ENCODE measurements at places on chromosomes 13 and 19. TPM values are rescaled to one million over a fixed set of nuclear protein-coding genes. Genes with fewer than 3 reads are reported as not detected.

FAM83E gene
- total RNA-seq, result 0.65 TPM

GRCh38 chr13:74305876-74306275 lies 171.7 kb upstream of the KLF12 start:
- no peak for DNase-seq

DNA sequence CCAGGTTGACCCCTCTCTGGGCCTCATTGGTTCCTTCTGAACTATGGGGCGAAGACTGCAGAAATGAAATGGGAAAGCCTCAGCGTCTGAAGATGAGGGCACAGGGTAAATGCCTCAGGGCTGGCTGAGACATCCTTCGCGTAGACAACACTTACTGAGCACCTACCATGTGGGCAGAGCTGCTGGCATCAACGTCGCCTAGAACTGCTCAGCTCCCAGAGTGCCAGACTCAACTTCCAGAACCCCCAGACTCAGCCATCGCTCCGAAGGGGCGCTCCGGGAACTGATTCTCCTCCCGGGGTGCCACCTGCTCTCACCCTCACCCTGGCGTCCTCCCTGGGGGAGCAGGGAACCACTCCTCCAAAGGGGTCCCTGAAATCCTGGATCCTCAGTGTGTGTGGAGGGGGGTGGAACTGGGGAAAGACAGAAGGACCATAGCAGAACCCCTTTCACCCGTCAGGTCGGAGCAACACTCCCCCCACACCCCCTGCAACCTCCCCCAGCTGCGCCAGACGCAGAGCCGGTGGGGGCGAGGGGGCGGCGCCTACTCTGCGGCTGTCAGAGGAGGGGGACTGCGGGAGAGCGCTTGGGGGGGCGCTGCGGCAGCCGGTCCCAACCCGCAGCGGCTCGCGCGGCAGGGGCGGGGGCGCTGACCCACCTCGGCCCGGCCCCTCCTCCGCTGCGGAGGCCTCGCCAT lies 8.2 kb upstream of the NFIC start:
- DNase-seq, result no peak

- DNase-seq, result no peak
These were observed 6.2 kb downstream of the OCEL1 start for GRCh38 chr19:17232258-17232657.

DNA sequence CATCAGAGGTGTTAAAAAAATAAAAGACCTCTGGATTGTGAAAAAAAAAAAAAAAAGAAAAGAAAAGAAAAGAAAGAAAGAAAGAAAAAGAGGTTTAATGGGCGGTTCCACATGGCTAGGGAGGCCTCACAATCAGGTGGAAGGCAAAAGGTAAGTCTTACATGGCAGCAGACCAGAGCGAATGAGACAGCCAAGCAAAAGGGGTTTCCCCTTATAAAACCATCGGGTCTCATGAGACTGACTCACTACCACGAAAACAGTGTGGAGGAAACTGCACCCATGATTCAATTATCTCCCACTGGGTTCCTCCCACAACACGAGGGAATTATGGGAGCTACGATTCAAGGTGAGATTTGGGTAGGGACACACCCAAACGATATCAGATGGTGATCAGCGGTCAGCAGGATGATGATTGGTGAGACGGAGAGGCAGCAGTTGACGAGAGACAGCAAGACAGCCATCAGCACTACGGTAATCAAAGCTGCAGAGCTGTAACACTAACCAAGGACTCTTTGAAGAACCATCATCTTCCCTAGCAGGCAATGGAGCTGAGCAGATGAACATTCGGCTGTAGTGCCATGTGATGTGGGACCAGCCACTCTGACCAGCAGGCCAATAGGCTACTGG lies 3.9 kb upstream of the CD209 start:
- DNase-seq, result peak; percentile 19

DNA sequence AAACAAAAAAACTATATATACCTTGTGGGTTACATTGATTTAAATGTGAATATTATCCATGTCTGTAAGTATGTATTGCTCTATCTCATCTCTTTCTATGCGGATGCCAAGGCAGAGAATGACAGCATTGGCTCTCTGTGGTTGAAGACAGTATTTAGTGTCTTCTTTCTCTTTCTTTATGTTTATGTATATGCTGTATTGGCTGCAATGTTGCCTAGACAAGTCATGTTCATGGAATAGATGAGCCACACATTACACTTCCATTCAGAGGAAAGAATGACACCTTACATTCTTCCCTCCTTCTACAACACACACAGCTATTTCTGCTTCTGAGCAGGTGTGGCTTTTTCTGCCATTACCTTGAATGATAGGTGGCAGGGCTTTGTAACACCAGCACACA lies 639.4 kb upstream of the MIR17HG start:
- no peak for DNase-seq

- DNase-seq, result no peak
These were observed 263.9 kb downstream of the MZT1 start for GRCh38 chr13:72463561-72463960.

DNA sequence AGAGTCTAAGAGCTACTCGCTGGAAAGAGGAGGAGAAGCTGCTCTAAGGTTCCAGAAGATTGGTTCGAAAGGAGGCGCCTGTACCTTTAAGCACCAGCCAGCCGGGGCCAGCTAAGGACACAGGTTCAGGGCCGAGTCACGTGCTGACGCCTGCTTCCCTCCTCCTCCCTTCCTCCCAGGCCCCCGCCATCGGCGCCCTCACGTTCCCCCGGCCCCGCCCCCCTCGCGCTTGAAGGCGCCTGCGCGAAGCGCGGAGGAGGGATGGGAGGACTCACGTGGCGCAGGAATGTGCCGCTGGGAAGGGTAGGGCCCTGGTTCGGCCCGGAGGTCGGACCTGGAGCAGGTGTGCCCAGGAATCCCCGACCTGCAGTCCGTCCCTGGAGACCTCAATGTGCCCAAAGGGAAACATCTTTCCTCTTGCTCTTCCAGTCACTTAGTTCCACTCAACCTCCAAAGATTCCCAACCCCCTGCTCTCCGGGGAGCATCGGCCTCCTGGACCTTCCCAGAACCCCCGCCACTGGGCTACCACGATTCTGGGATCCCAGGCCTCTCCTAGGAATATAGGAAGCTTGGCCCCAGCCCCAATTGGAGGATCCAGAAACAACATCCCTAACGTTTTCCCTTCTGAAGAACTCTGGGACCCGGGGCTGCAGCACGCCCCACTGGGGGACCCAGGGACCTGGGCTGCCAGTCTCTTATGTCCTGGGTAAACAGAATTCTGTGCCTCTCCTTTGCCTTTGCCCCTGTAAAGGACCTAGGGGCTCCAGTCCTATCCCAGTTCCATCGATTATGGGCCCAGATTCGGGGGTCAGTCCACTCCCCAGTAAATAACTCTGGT lies 2.5 kb downstream of the DBP start:
- DNase-seq, result peak; percentile 91

KIR2DL3 gene
- total RNA-seq, result not detected

GRCh38 chr13:59730026-59730425 lies 433.7 kb downstream of the DIAPH3 start:
- no peak for DNase-seq

GRCh38 chr13:26435646-26436045 lies 121.8 kb upstream of the WASF3 start:
- DNase-seq, result no peak

- no peak for DNase-seq
These were observed 1.6 kb upstream of the LPAR6 start for GRCh38 chr13:48414501-48414900.

DNA sequence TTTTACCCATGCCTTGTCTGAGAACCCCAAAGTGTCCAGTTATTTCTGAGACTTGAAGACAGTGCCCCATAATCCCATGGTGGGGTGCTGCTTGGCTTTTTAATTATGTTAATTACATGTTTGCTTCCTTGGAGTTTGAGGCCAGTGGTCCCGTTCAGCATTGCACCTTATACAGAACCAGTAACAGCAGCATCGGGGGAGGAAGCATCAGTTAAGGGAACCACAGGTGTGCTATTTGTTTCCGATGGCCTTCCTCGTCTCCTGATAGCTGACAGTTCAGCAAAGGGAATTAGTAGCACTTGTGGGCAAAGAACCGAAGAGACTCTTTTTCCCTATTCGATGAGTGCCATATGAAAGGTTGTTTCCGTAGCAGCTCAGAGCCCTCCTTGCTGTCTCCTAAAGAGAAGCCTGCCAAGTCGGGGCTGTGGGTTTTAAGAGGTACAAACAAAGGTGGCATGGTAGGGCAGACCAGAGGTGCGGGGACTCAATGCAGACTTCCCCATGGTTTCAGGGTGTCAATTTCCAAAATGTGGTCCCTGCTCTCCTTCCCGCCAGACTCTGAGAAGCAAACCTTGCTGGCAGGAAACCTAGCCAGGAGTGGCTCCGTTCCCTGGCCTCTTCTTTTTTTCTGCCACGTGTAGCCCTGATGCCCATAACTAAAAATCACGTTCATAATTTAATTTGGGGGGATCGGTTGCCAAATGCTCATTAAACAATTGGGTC lies 225.2 kb upstream of the TSHZ3 start:
- DNase-seq, result no peak

RGL3 gene
- total RNA-seq, result 1.8 TPM

DNA sequence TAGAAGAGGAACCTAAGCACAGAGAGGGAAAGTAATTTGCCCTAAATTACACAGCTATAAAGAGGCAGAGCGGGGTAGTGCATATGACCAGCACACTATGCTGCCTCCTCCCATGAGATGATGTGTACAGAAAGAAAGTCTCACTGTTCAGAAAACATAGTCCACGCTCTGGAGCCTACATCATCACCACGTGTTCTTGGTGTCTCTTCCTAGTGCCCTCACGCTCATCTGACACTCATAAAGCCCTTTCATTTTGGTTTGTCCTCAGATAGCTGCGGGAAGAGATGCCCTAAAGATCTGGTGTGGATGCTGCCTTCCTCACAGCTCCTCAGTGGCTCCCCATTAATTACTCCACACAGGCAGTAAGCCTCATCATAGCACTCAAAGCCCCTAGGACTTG lies 27.4 kb upstream of the SIAH3 start:
- no peak for DNase-seq

POLR1D gene
- 86.1 TPM for total RNA-seq

TRPM4 gene
- total RNA-seq, result 9.5 TPM

RYR1 gene
- not detected for total RNA-seq

DNA sequence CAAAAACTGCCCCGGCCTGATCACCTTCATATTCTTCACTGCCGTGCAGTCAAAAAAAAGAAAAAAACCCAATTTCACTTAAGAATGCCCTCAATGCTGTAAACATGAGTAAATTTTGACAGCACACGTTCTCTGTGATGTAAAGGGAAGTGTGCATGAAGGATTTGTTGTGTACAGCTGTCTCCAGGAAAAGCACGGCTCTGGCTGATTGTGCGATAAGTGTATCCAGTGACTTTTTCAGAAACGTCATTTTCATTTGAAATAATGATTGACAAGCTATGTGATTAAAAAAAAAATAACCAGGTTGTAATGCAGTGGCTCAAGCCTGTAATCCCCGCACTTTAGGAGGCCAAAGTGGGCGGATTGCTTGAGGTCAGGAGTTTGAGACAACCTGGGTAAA lies 39.6 kb downstream of the ANKRD10 start:
- peak; percentile 55 for DNase-seq

- DNase-seq, result peak; percentile 39
These were observed 14.3 kb downstream of the PEPD start for GRCh38 chr19:33507021-33507956.

- no peak for DNase-seq
These were observed 31.5 kb downstream of the TEX30 start for GRCh38 chr13:102742101-102742500.

- DNase-seq, result no peak
These were observed 2.6 kb downstream of the FAM187B start for GRCh38 chr19:35225951-35226350.

GRCh38 chr19:35328851-35329285 lies at the start of gene CD22:
CD22 (plus strand) TSS chr19:35329187; CDS start chr19:35332041, 2,854 bp downstream.
- DNase-seq, result no peak

- no peak for DNase-seq
These were observed 30.7 kb downstream of the CEACAM1 start for GRCh38 chr19:42497492-42498168.

GRCh38 chr19:51781999-51782398 lies 13.0 kb upstream of the FPR3 start:
- DNase-seq, result no peak

ODAD3 gene
- total RNA-seq, result under 0.01 TPM

GRCh38 chr19:34088292-34088691 lies 84.0 kb upstream of the LSM14A start:
- DNase-seq, result no peak

- DNase-seq, result no peak
These were observed 1.4 kb upstream of the SLC7A9 start for GRCh38 chr19:32870981-32871451.

DNA sequence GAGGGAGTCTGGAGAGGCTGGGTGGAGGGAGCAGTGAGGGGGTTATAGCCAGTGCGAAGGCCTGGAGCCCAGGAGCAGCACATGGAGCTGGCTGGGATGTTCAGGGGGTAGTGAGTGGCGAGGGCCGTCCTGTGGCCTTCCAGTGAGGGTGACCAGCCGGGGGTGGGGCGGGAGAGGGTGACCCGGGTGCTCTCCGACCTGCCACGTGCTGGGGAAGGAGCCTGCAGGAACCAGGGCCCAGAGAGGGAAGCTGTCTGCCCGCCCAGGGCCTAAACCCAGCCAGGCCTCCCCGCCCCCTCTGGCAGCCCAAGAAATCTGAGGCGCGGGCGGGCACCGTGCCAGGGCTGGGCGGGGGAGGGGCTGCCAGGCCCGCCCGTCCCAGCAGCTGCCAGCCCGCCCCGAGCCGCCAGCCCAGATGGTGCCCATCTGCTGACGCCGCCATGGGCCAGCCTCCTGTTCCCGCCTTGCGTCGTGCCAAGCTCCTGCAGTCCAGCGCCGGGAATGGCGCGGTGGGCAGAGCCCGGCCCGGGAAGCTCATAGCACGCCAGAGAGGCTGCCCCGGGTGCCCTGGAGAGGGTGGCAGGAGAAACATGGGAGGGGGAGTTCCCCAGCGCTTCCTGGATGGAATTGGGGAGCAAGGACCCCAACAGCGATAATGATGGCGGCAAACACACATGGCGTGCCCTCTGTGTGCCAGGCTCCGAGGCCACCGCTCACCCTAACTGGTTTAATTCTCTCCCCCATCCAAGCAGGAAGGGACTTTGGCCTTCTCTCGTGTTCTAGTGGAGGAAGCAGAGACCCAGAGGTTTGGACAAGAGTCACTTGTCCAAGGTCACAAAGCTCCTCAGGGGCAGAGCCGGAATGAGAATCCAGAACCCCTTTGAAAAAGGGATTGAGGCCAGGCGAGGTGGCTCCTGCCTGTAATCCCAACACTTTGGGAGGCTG lies 21.5 kb downstream of the NFIC start:
- peak; percentile 31 for DNase-seq

- DNase-seq, result peak; percentile 77
These were observed at the start of gene CLIP3 for GRCh38 chr19:36032251-36033104. CLIP3 (minus strand) TSS chr19:36032873; CDS start chr19:36032357, 516 bp downstream.

DNA sequence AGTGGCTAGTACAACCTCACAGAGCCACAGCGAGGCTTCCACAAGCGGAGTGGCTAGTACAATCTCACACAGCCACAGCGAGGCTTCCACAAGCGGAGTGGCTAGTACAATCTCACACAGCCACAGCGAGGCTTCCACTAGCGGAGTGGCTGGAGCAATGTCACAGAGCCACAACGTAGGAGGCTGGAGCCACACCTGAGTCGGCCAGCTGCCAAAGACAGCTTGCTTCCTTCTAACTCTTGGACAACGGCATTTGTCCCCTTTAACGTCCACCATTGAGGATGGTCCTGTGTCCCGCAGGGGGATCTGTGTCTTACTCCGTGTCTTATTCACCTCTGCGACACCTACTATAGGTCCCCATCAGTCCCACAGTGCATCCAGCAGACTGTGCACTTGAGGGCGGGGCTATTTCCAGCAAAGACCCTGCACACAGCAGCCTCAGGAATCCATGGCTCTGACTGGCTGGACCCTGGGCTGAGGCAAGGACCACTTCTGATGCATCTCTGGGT lies 3.7 kb downstream of the ZNF787 start:
- no peak for DNase-seq

- no peak for DNase-seq
These were observed 85.4 kb upstream of the TM9SF2 start for GRCh38 chr13:99415851-99416331.

NLRP4 gene
- not detected for total RNA-seq

ZNF229 gene
- total RNA-seq, result 11.9 TPM

MUC16 gene
- total RNA-seq, result under 0.01 TPM

ZNF136 gene
- total RNA-seq, result 6.7 TPM

All from lung microvascular endothelial cell (primary cell).